ENCODE measurements at places on chromosomes 6 and 20.

DNA sequence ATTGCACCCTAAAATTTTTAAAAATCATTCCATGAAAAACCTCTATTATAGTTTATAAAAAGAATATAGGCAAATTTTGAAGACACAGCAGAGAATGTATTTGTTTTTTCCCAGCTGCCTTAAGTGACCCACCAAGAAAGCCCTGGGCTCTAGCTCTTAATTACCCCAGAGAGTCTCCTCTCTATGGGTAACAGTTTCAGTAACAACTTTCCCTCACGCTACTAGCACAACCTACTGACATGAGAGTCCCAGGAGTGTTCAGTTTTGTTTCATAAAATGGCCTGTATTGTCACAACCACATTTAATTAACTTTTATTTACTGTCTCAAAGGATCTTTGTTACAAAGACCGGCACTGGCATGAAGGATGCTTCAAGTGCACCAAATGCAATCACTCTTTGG lies 41.5 kb downstream of the FHL5 start:
- DNase-seq: no peak

GRCh38 chr6:1379788-1380147 lies 9.6 kb upstream of the FOXF2 start:
- no peak for DNase-seq

GRCh38 chr6:56022678-56023077 lies 147.3 kb upstream of the BMP5 start:
- no peak for DNase-seq

GRCh38 chr20:34473262-34473883 lies 42.8 kb upstream of the DYNLRB1 start:
- DNase-seq: peak; percentile 33

GRCh38 chr6:153059311-153059710 lies 56.8 kb upstream of the MTRF1L start:
- DNase-seq: no peak

- no peak for DNase-seq
These were observed 6.9 kb downstream of the TXNDC5 start for GRCh38 chr6:7903673-7904072.

GRCh38 chr6:137536104-137536773 lies 42.0 kb upstream of the OLIG3 start:
- DNase-seq: peak; percentile 52

GRCh38 chr20:41299899-41300298 lies 17.6 kb downstream of the ZHX3 start:
- DNase-seq: no peak

DNA sequence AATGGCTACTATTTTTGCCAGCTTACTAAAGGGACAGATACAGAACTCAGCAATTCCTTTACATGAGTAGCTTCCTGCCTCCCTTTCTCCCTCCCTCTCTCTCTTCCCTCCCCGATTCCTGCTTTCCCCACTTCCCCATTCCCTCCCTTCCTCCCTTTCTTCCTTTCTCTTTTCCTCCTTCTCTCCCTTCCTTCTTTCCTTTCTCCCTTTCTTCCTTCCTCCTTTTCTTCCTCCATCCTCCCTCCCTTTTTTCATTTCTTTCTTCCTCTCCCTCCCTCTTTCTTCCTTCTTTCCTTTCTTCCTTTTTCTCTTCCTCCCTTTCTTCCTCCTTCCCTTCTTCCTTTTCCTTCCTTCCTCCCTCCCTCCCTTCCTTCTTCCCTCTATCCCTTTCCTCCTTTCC lies 178.1 kb downstream of the RNF144B start:
- DNase-seq: no peak

GRCh38 chr20:51634257-51634656 lies 91.7 kb upstream of the NFATC2 start:
- no peak for DNase-seq

GRCh38 chr20:35006009-35006408 lies 50.3 kb downstream of the MYH7B start:
- DNase-seq: no peak

DNA sequence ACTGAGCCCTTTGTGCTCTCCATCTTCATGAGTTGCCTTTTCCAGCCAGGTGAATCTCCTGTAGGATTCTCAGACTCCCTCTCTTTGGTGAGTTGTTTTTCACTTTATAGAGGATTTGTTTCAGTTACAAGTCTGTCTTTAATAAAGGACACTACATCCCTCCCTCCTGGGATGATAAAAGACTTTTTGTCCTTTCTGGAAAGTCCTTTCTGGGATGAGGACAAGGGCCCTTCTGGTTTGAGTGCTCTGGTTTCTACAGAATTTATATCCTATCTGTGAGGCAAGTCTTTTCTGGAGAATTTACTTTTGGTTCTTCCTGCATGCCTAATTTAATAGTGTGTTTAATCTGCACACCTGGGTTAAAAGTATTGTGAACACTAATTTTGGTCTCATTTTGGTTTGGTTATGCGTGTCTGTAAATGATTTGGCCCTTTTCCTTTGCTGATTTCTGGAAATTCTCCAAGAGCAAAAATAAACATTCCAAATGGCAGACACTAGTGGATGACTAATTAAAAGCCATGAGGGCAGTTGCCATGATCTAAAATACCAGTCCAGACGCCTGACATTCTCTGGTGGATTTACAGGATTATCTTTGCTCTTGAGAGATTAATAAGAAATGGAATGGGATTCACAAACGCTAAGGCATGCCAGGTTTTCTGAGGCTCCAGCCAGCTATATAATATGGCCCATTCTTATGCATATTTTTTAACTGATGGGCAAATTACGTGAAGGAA lies 44.8 kb downstream of the TCP11 start:
- no peak for DNase-seq

DNA sequence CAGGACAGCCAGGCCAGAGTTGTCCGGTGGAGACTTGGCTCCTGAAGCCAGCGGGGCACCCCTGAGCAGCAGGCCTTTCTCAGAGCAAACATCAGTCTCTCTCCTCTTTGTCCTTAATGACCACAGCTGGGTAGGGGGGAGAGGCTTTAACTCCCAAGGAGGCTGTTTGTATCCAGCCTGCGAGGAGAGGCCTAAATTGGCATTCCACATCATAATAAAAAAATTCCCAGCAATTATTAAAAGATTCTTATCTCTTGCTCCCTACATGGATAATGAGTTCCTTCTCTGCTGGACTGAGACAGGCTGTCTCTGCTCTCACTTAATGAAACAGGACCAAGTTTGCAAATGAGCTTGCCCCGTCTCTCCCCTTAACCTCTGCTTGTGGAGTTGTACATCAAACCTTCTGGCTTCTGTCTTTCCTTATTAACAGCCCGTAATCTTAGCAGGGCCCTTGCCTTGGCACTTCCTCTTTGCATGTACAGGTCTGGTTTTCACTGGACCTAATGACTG lies 838.2 kb downstream of the MAFB start:
- no peak for DNase-seq

GRCh38 chr20:24316731-24317130 lies 152.7 kb upstream of the SYNDIG1 start:
- DNase-seq: no peak

GRCh38 chr6:36691612-36692011 lies 6.0 kb upstream of the RAB44 start:
- no peak for DNase-seq

- DNase-seq: no peak
These were observed 15.4 kb downstream of the CST7 start for GRCh38 chr20:24964506-24964840.

DNA sequence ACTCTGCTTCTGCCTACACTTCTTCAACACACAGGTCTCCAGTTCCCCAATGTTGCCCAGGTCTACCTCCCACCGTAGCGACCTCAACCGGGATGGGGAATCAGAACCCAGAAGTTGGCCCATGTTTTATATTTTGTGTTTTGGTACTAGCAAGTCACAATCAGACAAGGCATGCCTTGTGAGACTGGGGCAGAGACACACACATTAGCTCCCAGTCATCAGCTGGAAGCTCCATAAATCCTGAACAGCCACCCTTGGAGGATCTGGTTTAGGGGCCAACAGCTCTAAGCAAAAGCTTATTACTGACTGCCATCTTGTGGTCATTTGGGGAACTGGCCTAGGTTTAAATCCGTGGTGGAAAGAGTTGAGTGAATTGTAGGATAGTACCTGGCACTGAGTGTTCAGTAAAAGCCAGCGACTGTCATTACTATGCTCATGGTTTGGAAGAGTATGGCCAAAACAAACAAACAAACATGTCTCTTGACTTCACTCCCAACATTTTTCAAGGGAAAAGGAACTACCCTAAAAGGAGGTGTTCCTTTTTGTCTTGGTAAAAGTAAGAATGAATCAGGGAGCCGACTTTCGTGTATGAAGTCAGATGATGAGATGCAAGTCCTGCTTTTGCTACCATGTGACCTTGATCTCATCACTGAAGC lies 40.5 kb downstream of the PIM1 start:
- peak; percentile 81 for DNase-seq

DNA sequence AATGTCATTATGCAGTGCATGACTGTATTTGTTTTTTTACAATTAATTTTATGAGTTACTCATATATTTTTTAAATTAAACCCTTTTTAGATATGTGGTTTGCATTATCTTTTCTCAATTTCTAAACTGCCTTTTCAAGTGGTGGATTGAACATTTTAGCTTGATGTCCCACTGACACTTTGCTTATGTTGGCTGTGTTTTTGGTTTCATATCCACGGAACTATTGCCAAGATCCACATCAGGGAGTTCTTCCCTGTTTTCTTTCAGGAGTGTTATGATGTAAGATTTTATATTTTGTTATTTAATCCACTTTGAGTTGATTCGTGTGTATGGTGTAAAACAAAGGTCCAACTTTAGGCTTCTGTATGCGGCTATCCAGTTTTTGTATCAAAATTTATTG lies 1144.9 kb upstream of the EYS start:
- no peak for DNase-seq

DNA sequence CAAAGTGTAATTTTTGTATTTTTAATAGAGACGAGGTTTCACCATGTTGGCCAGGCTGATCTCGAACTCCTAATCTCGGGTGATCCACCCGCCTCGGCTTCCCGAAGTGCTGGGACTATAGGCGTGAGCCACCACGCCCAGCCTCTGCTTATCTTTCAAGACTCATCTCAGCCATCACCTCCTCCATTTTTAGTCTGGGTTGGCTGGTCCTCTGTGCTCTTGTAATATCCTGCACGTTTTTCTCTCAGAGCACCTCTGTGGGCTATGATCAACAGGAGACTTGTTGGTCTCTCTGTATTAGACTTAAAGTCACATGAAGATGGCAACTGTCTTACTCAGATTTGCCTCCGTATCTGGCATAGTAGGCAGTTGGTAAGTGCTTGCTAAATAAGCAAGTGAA lies 7.6 kb downstream of the NOTCH4 start:
- DNase-seq: no peak

DNA sequence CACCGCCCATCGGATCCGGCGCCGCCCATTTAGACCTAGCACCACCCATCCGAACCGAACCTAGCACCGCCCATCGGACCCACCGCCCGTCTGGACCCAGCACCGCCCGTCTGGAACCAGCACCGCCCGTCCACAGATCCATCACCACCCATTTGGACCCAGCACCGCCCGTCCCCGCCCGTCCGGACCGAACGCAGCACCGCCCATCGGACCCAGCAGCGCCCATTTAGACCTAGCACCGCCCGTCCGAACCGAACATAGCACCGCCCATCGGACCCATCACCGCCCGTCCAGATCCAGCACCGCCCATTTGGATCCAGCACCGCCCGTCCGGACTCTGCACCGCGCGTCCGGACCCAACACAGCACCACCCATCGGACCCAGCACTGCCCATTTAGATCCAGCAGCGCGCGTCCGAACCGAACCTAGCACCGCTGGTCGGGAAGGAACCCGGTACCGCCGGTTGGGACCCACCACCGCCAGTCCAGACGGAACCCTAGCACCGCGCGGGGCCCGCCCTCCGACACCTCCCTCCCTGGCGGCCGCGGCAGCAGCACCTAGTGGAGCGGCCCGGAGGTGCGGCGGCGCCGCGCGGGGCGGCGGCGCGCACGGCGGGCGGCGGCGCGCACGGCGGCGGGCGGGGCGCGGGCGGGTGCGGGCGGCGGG lies 348 bp upstream of the AFDN start:
- DNase-seq: peak; percentile 78

DNA sequence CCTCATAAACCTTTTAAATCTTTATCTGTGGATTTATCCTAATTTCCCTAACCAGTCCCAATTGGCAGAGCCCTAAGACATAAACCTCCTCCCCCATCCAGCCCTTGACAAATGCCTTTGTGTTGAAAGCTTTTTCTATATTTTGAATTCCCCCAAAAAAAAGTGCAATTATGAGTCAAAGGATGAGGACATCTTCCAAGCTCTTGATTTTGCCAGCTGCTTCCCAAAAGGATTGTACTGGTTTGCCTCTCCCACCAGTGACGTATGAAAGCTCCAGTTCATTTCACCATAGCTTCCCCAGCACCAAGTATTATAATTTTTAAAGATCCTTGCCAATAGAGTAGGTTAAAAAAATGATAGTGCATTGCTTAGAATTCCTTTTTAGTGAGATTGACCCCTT lies 38.9 kb downstream of the SIRPA start:
- no peak for DNase-seq

Data from activated T-cell treated with anti-CD3 and anti-CD28 coated beads, Interleukin-2, amount 50 U/mL, for 72 hours (primary cell).